Stimulated activated CD8-positive, alpha-beta memory T cell treated with anti-CD3 and anti-CD28 coated beads, Interleukin-4, amount 100 ng/mL, for 4 hours (primary cell): ENCODE measurements at places on chromosomes 6 and 20.

DNA sequence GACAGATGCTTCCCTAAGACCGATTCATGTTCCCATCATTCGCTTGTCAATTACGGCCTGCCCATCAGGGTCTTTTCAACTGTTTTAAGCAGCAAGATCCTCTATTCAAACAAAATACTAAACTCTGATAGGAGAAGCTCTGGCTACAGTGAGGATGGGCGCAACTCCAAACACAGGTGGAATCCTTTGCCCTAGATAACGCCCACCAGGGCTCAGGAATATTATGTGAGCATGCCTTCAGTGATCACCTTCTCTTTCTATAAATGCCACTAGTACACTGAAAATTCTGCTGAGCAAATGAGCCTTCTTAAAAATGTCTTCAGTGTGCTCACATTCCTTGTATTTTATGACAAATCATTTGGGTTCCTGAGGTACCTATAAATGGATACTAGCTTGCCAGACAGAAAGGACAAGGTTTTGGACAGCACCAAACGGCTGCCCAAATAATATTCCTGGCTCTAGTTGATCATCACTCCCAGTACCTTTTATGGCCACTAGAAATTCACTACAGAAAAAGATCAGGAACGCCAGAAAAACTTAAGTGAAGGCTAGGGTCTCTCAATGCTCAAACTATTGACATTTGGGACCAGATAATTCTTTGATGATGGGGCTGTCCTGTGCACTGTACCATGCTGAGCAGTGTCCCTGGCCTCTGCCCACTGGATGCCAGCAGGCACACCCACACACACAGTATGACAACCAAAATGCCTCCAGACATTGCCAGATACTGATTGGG is 13.1 kb downstream of the ZNF217 start:
- DNase-seq = no peak

DNA sequence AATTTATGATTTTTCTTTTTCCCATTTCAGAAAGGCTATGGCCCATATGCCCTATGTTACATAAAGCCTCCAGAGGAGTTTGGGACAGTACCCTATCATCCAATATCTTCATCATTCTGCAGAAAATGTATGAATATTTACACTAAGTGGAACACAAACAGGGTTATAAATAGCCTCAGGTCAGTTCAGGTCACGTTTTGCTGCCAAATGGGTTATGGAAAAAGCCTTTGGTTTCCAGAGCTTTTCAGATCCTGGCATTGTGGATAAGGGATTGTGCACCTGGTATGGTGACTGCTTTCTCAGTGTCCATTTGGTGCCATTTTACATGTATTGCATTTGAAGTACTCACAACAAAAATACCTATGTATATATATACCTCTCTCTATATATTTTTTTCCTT is 29.4 kb downstream of the UTRN start:
- no peak for DNase-seq

- DNase-seq = no peak
Observed at GRCh38 chr6:7933794-7934193, 23.2 kb upstream of the TXNDC5 start.

- DNase-seq = no peak
Observed at GRCh38 chr20:33693741-33694638, 7.8 kb upstream of the E2F1 start.

- no peak for DNase-seq
Observed at GRCh38 chr6:48109944-48110343, 1.1 kb downstream of the PTCHD4 start.

DNA sequence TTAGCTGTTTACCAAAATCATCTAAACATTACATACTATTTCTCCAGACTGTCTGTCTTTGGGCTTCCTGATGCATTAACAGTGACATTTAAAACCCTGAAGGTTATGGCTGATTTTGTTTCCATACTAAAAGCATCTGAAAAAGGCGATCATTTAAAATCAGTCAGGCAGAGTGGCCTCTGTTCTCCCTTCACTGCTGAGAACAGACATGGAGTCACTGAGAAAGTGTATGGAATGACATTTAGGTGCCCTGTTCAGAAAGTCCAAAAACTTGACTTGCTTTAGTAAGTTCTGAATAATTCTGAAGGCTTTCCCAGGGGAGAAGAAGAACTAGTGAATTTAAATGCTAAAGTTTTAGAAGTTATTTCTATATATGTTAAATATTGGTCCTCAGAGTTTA is 83.0 kb downstream of the MAP7 start:
- DNase-seq = no peak
